ENCODE measurements at places on chromosomes 16 and 17.
A peak's percentile ranks its signal among the peaks of the same experiment; 100 is the strongest.

DNA sequence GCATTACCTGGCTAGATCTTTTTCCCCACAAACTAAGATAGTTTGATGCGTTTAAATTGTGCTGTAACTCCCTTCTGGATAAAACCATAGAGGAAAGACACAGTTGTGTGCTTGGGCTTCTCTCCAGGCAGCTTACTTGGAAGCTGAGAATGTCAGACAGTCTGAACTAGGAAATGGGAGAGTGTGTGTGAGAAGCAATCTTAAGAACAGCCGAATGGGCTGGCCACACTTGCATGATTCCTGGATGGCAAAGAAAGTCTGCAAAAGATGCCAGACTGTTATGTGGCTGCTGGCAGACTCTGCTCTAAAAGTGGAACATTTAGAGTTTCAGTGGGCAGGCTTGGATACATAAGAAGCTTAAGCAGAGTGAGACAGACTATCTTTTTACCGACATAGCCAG is 384.3 kb upstream of the PSMD7 start:
- no peak for DNase-seq

DNA sequence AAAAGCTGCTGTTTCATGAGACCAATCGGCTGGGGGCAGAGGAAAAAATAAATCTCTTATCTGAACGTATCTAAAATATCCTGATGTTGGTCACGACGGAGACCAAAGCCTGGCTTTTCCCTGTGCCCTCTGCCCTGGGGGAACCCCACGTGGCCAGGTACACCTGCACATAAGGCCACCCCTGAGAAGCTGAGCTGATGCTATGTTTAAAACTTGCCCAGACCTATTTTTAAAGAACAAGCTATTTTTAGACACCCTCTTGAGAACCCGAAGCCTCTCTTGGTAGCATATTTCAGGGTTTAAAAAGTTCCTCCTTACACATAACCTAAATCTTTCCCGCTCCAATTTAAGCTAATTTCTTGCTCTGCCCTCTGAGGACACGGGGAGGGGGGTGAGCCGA is 210.4 kb downstream of the GSG1L start:
- no peak for DNase-seq

DNA sequence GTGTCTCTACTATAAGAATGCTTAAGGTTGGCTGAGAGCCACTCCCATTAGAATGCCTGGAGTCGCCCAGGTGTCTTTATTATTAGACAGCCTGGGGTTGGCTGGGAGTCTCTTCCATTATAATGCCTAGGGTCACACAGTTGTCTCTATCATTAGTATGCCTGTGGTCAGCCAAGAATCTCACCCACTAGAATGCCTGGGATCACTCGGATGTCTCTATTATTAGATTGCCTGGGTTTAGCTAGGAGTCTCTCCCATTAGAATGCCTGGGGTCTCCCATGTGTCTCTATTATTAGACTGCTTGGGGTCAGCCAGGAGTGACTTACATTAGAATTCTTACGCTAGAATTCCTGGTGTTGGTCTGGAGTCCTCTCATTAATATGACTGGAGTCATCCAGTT is 2255.3 kb downstream of the TP53TG3F start:
- no peak for DNase-seq

DNA sequence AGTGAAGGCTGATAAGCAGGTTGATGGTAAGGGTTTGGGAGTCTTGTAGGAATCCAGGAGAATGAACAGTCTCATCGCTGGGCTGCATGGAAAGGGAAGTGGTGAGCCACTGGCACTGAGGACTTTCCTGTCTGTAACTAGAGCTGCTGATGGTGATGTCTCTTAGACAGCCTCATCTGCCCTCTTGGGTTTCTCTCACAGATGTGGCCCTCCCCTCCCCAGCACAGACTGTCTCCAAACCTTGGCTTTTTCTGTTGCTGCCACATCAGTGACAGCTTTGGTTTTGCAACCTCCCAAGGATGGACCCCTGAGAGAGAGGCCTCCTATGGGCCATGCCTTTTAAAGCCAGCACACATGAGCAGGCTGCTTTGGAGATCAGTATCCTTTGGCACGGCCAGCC is 16.9 kb downstream of the PLCG2 start:
- no peak for DNase-seq

GRCh38 chr17:60160829-60161501 is 11.2 kb downstream of the CA4 start:
- no peak for DNase-seq

DNA sequence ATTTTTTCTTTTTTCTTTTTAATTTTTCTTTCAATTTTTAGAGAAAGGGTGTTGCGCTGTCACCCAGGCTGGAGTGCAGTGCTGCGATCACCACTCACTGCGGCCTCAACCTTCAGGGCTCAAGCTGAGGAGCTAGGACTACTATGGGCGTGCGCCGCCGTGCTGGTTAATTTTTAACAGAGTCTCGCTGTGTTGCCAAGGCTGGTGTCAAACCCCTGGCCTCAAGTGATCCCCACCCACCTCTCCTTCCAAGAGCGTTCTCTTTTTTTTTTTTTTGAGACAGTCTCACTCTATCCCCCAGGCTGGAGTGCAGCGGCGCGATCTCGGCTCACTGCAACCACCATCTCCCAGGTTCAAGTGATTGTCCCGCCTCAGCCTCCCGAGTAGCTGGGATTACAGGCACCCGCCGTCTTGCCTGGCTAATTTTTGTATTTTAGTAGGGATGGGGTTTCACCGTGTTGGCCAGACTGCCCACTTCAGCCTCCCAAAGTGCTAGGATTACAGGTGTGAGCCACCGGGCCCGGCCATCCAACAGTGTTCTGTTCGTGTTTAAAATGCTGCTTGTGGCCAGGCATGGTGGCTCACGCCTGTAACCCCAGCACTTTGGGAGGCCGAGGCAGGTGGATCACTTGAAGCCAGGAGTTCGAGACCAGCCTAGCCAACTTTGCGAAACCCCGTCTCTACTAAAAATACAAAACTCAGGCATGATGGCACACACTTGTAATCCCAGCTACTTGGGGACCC is 14.5 kb upstream of the RPL13 start:
- no peak for DNase-seq

DNA sequence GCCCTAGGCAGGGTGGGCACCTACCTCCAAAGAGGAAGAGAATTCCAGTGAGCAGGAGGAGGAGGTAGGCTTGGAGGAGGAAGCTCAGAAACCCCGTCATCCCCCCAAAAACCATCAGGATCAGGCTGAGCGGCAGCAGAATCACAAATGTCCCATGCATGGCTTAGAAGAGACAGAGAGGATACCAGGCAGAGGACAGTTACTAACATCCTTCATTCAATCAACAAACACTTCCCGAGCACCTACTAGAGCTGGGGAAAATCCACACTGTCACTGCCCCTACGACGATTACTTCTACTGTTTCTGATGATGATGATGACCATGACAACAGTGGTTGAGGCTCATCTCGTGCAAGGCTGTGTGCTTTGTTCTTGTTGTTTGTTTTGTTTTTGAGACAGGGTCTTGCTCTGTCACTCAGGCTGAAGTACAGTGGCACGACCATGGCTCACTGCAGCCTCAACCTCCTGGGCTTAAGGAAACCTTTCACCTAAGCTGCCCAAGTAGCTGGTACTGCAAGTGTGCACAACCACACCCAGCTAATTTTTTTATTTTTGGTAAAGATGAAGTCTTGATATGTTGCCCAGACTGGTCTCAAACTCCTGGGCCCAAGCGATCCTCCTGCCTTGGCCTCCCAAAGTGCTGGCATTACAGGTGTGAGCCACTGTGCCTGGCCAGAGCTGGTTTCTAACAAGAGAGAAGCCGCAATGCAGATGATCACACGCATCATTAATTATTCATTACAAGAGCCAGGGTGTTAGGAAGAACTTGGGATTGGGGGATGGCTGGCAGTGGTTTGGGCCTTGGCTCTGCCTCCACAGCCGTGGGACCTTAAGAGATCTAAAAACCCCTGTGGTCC is 18.0 kb downstream of the TMEM114 start:
- no peak for DNase-seq

- DNase-seq = no peak
These were observed 29.7 kb downstream of the SLC5A11 start for GRCh38 chr16:24875466-24875865.

- no peak for DNase-seq
These were observed 242.0 kb downstream of the HS3ST3A1 start for GRCh38 chr17:13359774-13360173.

GRCh38 chr16:19432429-19432828 is 14.7 kb downstream of the TMC5 start:
- peak; percentile 43 for DNase-seq
